CD4-positive, alpha-beta T cell treated with Interleukin-10 for 1 hour (primary cell): ENCODE measurements at places on chromosomes 5 and 9.

- no peak for DNase-seq
These were observed 207.6 kb downstream of the MPDZ start for GRCh38 chr9:13071921-13072320.

DNA sequence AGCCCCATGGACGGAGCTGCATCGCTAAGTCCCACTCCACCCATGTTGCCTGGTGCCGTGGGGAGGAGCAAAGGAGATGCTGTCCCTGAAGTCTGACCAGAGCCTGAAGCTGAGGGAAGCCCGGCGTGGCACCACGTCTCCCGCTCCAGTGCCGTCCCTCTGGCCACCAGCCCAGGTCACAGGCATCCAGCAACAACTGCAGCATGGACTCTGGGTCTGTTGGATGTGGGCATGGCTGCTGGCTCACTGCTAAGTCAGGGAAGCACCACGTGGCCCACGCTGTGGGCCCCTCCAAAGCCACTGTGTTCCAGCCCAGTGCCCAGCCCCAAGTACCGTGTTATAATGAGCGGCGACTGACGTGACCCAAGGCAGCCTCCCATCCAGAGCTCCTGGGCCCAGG, 112.6 kb downstream of the SYK start:
- DNase-seq, result no peak

GRCh38 chr5:61966997-61967396, 339.0 kb upstream of the KIF2A start:
- DNase-seq, result no peak

GRCh38 chr9:21803649-21804048, 1.2 kb downstream of the MTAP start:
- no peak for DNase-seq

DNA sequence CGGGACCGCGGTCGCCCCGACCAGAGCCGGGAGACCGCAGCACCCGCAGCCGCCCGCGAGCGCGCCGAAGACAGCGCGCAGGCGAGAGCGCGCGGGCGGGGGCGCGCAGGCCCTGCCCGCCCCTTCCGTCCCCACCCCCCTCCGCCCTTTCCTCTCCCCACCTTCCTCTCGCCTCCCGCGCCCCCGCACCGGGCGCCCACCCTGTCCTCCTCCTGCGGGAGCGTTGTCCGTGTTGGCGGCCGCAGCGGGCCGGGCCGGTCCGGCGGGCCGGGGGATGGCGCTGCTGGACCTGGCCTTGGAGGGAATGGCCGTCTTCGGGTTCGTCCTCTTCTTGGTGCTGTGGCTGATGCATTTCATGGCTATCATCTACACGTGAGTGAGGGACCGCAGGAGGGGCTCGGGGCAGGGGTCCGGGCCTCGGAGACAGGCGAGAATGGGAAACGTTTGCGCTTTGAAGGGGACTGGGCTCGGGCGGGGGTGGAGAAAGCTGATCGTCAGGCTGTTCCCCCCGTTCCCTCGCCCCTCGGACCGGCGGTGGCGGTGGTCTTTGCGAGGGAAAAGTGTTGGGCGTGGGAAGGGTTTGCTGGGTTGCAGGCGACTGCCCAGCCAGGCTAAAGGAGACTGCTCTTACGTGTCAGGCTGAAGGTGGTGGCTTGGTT, 457 bp downstream of the UGCG start:
- no peak for DNase-seq

- DNase-seq, result no peak
These were observed 64.5 kb upstream of the SLC30A5 start for GRCh38 chr5:69029292-69029691.

DNA sequence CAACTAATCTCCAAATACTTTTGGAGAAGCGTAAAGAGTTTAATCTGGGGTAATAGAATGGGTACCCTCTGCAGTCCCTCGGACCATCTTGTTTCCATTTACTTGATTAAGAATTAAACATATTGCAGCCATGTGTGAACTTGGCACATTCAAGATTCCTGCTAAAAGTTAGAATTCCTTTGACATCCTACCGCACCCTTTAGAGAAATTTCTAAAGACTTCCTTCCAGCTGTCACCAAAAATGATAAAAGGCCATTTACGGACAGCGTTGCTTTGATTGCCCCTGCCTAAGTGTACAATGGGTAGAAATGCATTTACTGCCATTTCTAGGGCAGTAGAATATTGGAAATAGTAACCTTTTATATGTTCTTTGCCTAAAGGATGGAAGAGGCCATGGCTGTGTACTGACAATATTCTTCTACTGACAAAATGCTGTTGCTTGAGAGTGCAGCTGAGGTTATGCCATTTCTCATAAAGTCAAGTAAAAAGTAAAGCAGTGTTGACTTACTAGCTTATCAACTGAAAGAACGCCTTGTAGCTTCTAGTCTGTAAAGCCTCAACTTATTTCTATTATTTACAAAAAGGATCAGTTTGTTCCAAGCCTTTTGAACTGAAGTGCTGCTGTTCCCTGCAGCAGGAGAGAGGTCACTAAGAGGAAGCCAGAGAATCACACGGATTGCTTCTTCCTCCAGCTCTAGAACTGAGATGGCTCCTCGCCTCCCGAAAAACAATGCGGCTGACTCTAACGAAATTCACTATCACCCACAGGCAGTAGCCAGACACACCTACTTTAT, 139.8 kb upstream of the BASP1 start:
- DNase-seq, result no peak

- DNase-seq, result peak; percentile 60
These were observed 12.8 kb upstream of the SRP19 start for GRCh38 chr5:112848116-112848811.

DNA sequence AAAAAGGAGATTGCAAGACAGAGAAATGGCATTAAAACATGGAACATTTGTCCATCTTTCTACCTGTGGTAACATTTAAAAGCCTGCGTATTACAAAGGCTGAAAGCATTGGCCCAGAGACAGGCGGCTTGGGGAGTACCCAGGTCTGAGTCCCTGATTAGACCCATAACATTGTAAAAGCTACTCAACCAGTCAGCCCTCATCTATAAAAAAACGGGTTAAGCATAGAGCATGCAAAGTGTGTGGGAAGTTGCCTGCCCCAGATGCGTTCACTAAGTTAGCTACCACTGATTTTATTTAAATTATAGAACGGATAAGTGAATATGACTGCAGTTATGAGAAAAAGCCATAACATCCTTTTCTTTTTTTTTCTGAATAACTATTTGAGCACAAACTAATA, 276.1 kb downstream of the CDH12 start:
- DNase-seq, result no peak

DNA sequence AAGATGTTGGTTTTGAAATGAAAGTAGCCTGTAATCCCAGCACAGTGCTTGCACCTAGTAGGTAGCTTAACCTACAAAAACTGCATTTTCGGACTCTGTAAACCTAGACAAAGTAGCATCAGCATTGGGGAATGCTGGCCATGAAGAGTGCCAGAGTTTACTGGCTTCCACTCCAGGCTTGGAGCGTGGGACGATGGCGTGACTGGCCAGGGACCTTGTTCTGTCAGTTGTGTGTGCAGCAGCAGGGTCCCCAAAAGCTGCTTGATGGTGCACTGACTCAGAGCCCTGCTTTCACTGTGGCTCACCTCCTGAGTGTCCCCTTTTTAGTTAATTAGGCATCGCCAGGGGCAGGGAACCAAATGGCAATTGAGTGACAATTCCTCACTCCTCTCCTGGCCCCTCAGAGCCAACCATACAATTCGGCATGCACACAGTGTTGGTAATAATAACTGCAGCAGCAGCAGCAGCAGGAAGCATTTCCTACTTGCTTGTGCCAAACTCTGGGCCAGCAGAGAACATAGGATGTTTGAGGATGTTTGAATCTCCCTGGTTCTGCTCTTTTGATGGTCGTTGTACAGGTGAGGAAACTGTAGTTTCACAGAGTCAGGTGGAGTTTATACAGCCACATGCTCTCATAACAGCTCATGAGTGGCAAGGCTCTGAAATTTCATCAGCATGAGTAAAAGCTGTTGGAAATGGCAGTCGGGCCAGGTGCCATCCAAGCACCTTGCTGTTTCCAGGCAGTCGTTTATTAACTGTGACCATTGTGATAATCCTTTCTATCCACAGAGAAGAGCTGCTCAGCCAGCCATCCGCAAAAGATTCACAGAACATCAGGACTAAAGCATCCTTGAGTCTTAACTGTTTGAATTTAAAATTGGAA, 4.2 kb downstream of the UBE2QL1 start:
- no peak for DNase-seq
